CD4-positive, alpha-beta T cell treated with Interleukin-17A for 4 hours (primary cell): ENCODE measurements at places on chromosomes 7 and 10.

- no peak for DNase-seq
Observed at GRCh38 chr7:11346302-11346701, 372.6 kb downstream of the PHF14 start.

DNA sequence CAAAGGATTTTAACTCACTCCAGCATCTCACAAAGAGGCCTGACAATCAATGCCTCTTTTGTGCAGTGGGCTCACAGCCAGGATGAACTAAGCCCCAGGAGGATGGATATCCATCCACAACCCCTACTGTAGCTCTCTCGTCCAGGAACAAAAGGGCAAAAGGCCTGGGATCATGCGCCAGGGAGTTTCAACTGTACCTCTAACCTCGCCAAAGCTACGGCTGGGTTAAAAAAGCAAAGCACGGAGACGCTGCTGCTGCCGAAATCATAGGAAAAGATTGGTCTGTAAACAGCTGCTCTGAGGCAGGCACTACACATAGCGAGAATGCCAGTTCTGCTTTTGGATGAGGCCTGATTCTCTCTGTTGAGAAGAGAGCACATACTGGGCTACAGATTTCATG is 32.1 kb downstream of the VSTM4 start:
- no peak for DNase-seq

- DNase-seq, result no peak
Observed at GRCh38 chr7:46139079-46139478, 218.0 kb upstream of the IGFBP3 start.

GRCh38 chr10:18099415-18099814 is 40.8 kb upstream of the CACNB2 start:
- no peak for DNase-seq

DNA sequence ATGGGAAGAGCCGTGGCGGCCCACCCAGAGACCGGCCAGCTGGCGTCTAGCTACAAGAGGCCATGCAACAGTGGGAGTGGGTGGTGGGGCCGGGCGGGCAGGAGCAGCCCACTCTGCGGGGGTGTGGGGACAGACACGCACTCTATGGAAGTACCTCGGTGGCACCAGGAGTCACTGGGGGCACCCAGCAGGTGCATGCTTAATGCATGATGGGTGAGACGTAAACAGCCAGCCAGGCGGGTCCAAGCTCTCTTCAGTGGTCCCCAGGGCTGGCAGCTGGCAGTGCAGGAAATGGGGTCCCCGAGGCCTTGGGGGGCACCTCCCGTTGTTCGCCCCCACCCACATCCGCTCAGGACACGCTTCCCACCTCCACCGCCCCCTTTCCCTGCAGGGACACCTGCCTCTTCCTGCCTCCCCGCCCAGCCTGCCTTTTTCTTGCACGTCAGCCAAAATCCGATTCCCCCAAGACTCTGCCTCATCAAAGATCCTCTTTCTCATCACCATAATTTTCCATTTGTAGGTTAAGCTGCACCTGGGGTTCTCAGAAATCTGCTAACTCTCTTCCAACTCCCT is 22.6 kb upstream of the PSMG3 start:
- DNase-seq, result peak; percentile 20

DNA sequence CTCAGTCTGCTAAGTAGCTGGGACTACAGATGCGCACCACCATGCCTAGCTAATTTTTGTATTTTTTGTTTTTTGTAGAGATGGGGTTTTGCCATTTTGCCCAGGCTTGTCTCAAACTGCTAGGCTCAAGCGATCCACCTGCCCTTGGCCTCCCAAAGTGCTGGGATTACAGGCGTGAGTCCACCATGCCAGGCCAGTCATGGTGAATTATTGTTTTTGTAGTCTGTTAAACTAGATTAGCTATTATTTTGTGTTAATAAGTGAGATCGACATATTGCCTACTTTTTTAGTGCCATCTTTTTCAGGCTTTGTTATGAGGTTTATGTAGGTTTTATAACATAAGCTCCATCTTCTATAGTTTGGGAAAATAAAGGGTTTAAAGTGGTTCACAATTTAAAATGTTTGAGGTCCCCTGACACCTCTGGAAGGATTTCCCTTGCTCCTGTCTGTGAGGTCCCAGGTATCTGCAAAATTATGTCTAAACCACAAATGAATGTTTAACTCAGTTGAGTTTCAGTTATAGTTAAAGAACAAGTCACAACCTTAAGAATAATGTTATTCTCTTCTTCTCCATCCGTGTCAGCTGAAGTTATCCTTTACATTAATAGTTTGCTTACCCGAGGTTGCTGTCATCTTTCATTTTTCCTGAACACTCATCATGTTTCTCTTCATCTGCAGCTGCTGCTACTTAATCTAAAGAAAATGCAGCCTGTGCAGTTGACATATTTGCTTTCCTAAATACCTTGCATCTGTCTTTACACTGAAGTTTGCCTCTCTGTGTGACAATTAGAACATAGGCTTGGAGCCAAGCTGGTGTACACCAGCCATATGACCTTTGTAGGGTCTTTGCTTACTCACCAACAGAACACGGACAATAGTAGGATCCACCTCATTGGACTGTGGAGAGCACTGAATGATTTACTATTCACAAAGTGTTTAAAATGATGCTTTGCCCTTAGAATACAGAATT is 8.9 kb upstream of the VSTM4 start:
- DNase-seq, result no peak

GRCh38 chr10:58767652-58768051 is 255.0 kb downstream of the BICC1 start:
- no peak for DNase-seq

- no peak for DNase-seq
Observed at GRCh38 chr10:45526309-45526905, 146.2 kb downstream of the ZFAND4 start.

DNA sequence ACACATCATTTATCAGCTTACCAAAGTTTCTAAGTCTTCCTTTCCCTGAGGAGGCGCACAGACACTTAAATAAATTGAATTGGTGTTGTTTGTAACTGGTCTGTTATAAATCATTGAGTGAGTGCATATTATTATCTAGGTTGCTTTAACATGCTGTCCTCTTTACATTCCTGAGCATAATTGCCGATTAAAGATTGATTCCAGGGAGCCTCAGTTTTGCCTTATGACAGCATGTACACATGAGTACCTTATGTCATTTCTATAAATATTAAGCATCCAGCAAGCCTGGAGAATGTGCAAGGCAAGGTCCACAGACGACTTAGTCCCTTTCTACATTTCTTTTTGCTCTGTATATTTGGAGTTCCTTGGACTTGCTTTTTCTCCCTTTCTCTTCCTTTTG is 177.9 kb upstream of the STEAP4 start:
- DNase-seq, result no peak

GRCh38 chr10:117152668-117153067 is 14.6 kb upstream of the VAX1 start:
- DNase-seq, result no peak

DNA sequence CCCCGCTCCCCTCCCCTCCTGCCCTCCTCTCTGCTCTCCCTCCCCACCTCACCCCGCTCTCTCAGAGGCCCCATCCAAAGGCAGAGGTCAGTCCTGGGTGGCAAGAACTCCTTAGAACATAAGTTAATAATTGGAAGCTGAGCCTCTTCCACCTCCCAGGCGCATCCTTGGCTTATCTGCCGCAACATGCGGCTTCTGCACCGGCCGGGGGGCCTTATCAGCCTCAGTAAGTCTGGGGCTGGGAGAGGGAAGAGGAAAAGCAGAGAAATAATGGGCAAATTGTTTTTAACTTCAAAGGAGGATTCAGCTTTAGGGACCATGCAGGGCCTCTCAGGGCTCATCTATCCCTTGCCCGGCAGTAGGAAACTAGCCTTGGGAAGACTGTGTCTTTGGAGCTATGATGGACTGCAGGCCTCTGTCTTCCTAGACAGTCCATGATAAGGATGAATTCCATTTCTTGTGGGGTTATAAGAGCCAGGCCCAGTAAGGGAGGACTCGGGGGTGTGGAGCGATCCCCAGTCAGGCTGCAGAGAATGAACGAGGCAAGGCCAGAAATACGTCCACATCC is 411.6 kb downstream of the PLXNA4 start:
- DNase-seq, result no peak

GRCh38 chr7:132395361-132395760 is 180.9 kb downstream of the PLXNA4 start:
- DNase-seq, result no peak
